ENCODE measurements at places on chromosomes 5 and 9.
A peak's percentile ranks its signal among the peaks of the same experiment; 100 is the strongest.

DNA sequence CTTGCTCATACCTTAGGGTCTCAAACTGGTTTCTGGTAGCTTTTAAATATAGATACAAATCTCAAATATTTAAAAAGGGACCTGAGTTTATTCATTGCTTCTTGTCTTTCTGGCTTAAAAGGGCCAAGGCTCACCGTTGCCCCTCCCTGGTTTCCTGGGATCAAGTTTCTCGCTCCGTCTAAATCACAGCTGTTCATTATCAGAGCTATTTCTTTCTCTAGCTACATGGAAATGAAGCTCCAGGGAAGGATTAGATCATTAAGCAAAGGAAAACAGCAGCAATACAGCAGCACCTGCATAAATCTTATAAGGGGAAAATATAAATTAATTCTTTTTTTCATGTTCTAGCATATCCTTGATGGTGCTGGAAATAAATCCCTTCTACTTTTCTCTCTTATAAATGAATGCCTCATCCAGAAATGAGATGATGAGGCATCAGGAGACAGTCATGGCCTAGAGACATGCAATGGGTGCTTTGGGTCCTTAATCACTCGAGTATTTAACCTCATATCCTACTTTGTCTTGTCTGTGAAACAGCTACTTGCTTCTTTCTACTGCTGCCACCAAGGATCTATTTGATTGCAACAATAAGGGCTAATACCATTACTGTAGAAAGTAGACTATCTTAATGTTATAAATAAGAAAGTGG lies 320.1 kb downstream of the TRPM3 start:
- no peak overlapping the region for H3K4me3 ChIP-seq
- DNase-seq, result no peak
- H3K4me1 ChIP-seq, result peaks cover 15% of the 10 kb centered on the region
- no peaks in the 10 kb centered on the region for H3K36me3 ChIP-seq

GRCh38 chr5:78879516-78879915 lies 105.6 kb downstream of the ARSB start:
- no peaks in the 10 kb centered on the region for H3K36me3 ChIP-seq
- H3K27ac ChIP-seq, result no peak overlapping the region
- H3K4me3 ChIP-seq, result no peak overlapping the region

DNA sequence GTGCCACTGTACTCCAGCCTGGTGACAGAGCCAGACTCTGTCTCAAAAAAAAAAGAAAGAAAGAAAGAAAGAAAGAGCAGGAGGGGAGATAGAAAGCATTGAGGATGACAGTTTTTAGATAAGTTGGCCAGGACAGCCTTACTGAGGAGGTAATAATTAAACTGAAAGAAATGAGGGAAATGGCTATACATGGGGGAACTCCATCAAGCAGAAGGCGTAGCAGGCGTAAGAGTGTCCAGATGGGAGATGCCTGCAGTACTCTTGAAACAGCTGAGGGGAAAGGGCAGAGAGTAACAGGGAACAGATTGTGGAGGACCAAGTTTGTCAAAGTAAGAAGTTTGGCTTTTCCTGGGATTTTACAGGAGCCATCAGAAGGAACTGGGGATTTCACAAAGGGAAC lies 57.5 kb downstream of the HMGCS1 start:
- no peaks in the 10 kb centered on the region for H3K27me3 ChIP-seq
- H3K4me3 ChIP-seq, result no peak overlapping the region
- no peak overlapping the region for H3K27ac ChIP-seq
- no peak for DNase-seq

- H3K4me3 ChIP-seq, result no peak overlapping the region
- no peak overlapping the region for H3K27ac ChIP-seq
- DNase-seq, result no peak
- H3K4me1 ChIP-seq, result no peaks in the 10 kb centered on the region
- H3K27me3 ChIP-seq, result no peaks in the 10 kb centered on the region
Observed at GRCh38 chr5:179430193-179431175, 85.2 kb upstream of the ADAMTS2 start.

GRCh38 chr9:133347515-133347984 lies 381 bp downstream of the MED22 start:
- peak; percentile 42 for DNase-seq
- no peaks in the 10 kb centered on the region for H3K27me3 ChIP-seq
- H3K4me1 ChIP-seq, result peaks cover 15% of the 10 kb centered on the region
- peak overlapping the region; percentile 100 for H3K4me3 ChIP-seq

GRCh38 chr5:119341452-119342349 lies 14.1 kb upstream of the TNFAIP8 start:
- H3K4me3 ChIP-seq, result no peak overlapping the region
- H3K27me3 ChIP-seq, result no peaks in the 10 kb centered on the region
- no peak overlapping the region for H3K27ac ChIP-seq
- H3K36me3 ChIP-seq, result no peaks in the 10 kb centered on the region

- DNase-seq, result no peak
- H3K36me3 ChIP-seq, result no peaks in the 10 kb centered on the region
- peaks cover 13% of the 10 kb centered on the region for H3K4me1 ChIP-seq
- H3K27me3 ChIP-seq, result peaks cover 24% of the 10 kb centered on the region
- no peak overlapping the region for H3K27ac ChIP-seq
Observed at GRCh38 chr9:14351221-14351836, 37.4 kb upstream of the NFIB start.

DNA sequence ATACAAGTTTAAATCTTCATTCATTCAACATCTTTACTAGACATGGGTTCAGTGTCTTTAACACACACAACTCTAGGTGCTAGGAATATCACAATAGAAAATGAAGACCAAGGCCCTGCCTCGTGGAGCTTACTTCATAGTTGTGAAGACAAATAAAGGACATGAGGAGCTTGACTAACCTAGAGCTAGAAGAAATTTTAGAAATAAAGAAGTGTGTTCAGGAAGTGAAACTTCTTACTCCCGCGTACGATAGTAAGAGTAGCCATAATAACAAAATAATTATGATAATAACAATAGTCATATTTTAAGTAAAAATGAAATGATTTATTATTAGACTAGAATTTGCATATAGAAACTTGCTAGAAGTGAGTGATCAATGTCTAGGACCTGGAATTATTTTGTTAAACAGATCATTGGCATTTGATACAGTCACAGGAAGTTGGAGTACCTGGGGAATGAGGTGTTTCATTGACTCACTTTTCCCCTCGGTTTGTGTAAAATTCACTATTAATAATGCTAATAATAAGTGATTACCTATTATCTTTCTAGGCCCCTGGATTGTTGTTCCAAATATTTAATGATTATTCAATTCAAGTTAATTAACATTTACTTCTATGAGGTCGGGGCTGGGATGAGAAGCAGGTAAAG lies 331.3 kb downstream of the NSG2 start:
- no peak for DNase-seq
- no peak overlapping the region for H3K4me3 ChIP-seq
- no peak overlapping the region for H3K27ac ChIP-seq
- no peaks in the 10 kb centered on the region for H3K36me3 ChIP-seq
- no peaks in the 10 kb centered on the region for H3K4me1 ChIP-seq

GRCh38 chr9:87008667-87009066 lies 61.4 kb upstream of the GAS1 start:
- H3K4me1 ChIP-seq, result peaks cover 2% of the 10 kb centered on the region
- H3K36me3 ChIP-seq, result no peaks in the 10 kb centered on the region
- no peak overlapping the region for H3K27ac ChIP-seq

DNA sequence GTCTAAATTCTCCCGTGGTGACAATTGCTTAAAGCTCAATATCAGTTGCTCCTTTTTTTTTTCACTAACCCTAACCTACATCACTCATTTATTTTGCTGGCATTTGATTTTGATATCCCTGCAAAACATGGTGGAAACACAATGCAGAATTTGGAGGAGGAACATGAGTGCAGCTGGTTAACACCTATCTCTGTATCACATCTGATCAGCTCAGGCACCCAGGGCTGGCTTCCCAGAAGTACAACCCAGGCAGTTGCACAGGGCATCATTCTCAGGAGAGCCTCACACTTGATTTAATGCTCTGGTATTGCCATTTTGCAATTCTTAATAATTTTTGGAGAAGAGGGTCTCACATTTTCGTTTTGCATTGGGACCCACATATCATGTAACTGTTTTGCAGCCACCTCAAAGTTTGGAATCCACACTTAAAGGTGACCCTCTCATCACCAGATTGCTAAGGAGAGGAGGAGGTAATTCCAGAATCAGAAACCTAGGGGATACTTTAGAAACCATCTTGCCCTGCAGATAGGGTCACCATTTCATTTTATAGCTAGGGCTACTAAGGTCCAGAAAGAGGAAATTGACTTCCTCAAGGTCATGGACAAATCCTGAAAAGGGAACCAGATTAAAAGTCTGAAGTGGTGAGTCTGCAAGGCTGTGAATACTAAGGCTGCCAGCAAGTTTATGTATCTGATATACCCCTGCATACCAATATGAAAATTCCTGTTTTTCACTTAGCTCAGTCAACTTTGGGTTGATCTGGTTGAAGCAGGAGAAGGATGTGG lies 19.3 kb upstream of the ADAM19 start:
- H3K4me3 ChIP-seq, result no peak overlapping the region
- H3K36me3 ChIP-seq, result no peaks in the 10 kb centered on the region
- DNase-seq, result no peak
- H3K27ac ChIP-seq, result no peak overlapping the region
- H3K4me1 ChIP-seq, result peaks cover 14% of the 10 kb centered on the region
- H3K27me3 ChIP-seq, result no peaks in the 10 kb centered on the region

GRCh38 chr9:8429157-8429556 lies 629.6 kb upstream of the DMAC1 start:
- no peaks in the 10 kb centered on the region for H3K27me3 ChIP-seq
- DNase-seq, result no peak
- no peak overlapping the region for H3K27ac ChIP-seq
- H3K36me3 ChIP-seq, result no peaks in the 10 kb centered on the region

DNA sequence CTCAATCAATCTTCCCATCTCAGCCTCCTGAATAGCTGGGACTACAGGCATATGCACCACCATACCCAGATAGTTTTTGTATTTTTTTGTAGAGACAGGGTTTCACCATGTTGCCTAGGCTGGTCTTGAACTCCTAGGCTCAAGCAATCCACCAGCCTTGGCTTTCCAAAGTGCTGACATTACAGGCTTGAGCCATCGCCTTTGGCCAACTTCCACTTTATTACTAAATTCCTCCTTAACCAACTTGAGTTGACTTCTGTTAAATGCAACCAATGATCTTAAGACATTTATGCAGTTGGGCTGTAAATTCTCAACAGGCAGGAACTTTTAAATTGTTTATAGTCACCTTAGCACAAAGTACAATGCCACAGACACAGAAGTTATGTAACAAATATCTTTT lies 2.8 kb downstream of the LARS1 start:
- DNase-seq, result no peak
- H3K27me3 ChIP-seq, result no peaks in the 10 kb centered on the region
- H3K27ac ChIP-seq, result no peak overlapping the region
- H3K4me3 ChIP-seq, result no peak overlapping the region
- no peaks in the 10 kb centered on the region for H3K4me1 ChIP-seq

DNA sequence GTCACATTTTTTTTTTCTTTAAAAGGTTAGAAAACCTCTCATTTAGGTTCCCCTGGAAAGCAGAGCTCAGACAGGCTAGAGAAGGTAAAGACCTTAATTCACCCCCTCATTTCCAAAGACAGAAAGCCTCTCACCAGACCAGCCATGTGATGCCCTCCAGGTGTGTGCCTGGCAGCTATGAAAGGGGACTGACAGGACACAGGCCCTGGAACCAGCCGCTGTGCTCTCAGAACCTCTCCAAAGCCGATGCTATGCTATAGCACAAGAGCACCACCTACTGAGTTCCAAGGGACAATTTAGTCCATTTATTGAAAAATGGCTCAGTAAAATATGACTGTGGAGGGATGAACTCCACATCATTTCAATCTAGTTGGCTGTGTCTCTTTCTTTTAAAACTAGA lies 48.8 kb downstream of the FANCC start:
- no peak overlapping the region for H3K27ac ChIP-seq
- H3K27me3 ChIP-seq, result no peaks in the 10 kb centered on the region
- peaks cover 7% of the 10 kb centered on the region for H3K4me1 ChIP-seq
- H3K36me3 ChIP-seq, result no peaks in the 10 kb centered on the region

GRCh38 chr9:125330587-125330986 lies 69.0 kb downstream of the GAPVD1 start:
- no peak overlapping the region for H3K4me3 ChIP-seq
- no peak for DNase-seq
- peaks cover 85% of the 10 kb centered on the region for H3K36me3 ChIP-seq
- no peaks in the 10 kb centered on the region for H3K27me3 ChIP-seq
- no peak overlapping the region for H3K27ac ChIP-seq

GRCh38 chr9:122051351-122052321 lies 41.5 kb downstream of the TTLL11 start:
- H3K4me3 ChIP-seq, result no peak overlapping the region
- peaks cover 2% of the 10 kb centered on the region for H3K4me1 ChIP-seq
- H3K27ac ChIP-seq, result no peak overlapping the region
- no peak for DNase-seq
- H3K36me3 ChIP-seq, result no peaks in the 10 kb centered on the region

DNA sequence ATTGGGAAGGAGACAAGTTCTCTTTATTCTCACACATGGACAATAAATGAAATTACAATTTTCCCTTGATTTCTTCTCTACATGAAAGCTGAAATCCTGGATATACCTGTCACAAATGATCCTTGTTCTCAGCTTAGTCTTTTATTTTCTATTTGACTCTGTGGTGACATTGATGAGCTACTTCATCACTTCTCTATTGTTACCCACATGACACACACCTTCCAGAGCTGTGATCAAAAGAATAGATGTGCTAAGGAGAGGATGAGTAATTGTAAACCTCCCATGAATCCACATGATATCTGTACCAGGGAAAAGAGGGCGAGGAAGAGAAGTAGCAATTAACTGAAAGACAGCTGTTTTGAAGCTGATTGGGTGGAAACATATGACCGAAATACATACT lies 102.0 kb downstream of the CAVIN4 start:
- peaks cover 2% of the 10 kb centered on the region for H3K4me1 ChIP-seq
- no peak overlapping the region for H3K27ac ChIP-seq
- DNase-seq, result no peak
- H3K27me3 ChIP-seq, result no peaks in the 10 kb centered on the region
- no peaks in the 10 kb centered on the region for H3K36me3 ChIP-seq

DNA sequence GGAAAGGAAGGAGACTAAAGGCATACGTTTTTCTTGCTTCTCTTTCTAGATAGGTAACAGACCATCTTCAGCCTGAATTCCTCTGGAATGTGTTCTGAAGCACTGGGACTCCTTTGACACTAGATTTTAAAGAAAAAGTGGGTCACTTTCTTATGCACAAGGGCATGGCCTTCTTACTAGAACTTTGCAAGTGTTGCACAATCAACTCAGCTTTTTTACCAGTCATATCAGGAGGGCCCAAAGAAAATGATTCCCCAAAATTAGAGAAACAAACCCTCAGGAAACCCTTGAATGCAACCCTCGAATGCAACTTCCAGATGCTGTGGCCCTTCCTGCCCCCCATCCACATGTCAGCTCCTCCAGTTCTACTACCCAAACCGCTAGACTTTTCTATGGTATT lies 93.9 kb downstream of the YTHDC2 start:
- H3K27me3 ChIP-seq, result no peaks in the 10 kb centered on the region
- no peaks in the 10 kb centered on the region for H3K4me1 ChIP-seq
- no peak for DNase-seq
- no peak overlapping the region for H3K4me3 ChIP-seq
